Heart left ventricle (tissue), 16 donors: ENCODE measurements at places on chromosomes 1 and 21. TPM values are rescaled to one million over a fixed set of nuclear protein-coding genes. Genes with fewer than 3 reads are reported as not detected.

- H3K4me1 ChIP-seq: peaks cover 5% of the 10 kb centered on the region
- H3K27me3 ChIP-seq: no peaks in the 10 kb centered on the region
- peaks cover 100% of the 10 kb centered on the region for H3K36me3 ChIP-seq
- no peak overlapping the region for H3K4me3 ChIP-seq
Measured at GRCh38 chr1:166852918-166853317, 13.6 kb downstream of the POGK start.

DNA sequence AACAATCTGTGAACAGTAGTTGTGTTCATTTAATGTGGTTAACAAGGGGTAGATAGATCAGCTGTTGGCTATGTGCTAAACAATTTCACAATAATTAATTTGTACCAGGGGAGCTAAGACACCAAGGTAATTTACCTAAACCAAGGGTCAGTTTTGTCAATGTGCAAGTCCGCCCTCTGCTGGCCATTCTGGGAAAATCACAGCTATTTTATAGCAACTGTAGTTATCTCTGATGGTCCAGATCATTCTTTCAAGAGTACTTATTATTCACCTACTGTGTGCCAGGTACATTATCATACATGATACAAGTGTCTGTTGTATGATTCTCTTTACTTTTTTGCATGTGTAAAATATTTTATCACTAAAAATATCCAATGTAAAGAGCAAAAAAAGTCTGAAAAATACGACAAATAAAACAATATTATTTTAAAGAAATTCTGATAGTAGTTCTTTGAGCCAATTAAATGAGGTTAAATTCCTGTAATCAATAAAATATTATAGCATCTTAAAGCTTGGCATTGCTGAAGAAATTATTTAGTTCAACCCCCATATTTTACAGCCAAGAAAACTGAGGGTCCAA, 312.3 kb upstream of the FAM78B start:
- no peak overlapping the region for H3K4me3 ChIP-seq
- no peaks in the 10 kb centered on the region for H3K4me1 ChIP-seq

GRCh38 chr1:205048382-205048781, 5.4 kb downstream of the CNTN2 start:
- H3K4me1 ChIP-seq: no peaks in the 10 kb centered on the region
- no peak for DNase-seq
- H3K27me3 ChIP-seq: peaks cover 5% of the 10 kb centered on the region
- no peaks in the 10 kb centered on the region for H3K36me3 ChIP-seq
- H3K27ac ChIP-seq: no peak overlapping the region

- no peak for DNase-seq
- H3K4me3 ChIP-seq: no peak overlapping the region
- no peaks in the 10 kb centered on the region for H3K36me3 ChIP-seq
- H3K27me3 ChIP-seq: no peaks in the 10 kb centered on the region
Measured at GRCh38 chr21:28135646-28136045, 857.0 kb downstream of the LTN1 start.

GRCh38 chr1:229836324-229836723, 210.3 kb downstream of the URB2 start:
- no peak overlapping the region for H3K27ac ChIP-seq
- no peaks in the 10 kb centered on the region for H3K36me3 ChIP-seq
- H3K4me1 ChIP-seq: no peaks in the 10 kb centered on the region
- H3K4me3 ChIP-seq: no peak overlapping the region
- no peak for DNase-seq

The CAMK2N1 gene
- total RNA-seq: 7.3 TPM

DNA sequence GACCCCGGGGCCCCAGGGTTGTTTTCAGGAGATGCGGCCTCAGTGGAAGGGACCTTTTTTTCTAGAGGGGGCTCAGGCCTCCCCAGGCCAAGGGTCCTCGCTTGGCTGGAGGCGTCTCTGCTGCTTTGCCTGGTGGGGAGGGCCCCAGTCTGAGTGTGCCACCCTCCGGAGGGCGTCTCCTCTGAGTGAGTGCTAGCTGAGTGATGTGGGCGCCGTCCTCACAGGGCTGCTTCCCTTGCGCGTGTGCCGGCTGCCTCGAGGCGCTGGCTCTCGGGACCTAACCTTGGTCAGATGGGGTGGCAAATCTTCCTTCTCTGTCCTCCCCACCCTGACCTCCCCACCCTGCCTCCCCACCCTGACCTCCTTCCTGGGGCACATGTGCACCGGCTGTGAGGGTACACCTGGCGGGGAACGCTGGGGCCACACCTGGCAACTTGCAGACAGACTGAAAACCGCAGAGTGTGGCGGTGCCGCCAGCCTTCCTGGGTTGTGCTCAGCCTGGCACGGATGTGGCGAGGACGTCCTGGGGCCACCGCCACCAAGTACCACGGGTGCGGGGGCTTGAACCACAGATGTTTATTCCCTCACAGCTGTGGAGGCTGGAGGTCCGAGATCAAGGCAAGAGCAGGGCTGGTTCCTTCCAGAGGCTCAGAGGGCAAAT, 93.0 kb upstream of the TTC34 start:
- no peak overlapping the region for H3K4me3 ChIP-seq
- DNase-seq: no peak
- no peak overlapping the region for H3K27ac ChIP-seq
- peaks cover 12% of the 10 kb centered on the region for H3K27me3 ChIP-seq
- H3K36me3 ChIP-seq: no peaks in the 10 kb centered on the region
- H3K4me1 ChIP-seq: no peaks in the 10 kb centered on the region
